NCI-H2029 treated with DMSO at 0.1 percent for 48 hours (cell line): ENCODE measurements at places on chromosomes 5 and 9.

DNA sequence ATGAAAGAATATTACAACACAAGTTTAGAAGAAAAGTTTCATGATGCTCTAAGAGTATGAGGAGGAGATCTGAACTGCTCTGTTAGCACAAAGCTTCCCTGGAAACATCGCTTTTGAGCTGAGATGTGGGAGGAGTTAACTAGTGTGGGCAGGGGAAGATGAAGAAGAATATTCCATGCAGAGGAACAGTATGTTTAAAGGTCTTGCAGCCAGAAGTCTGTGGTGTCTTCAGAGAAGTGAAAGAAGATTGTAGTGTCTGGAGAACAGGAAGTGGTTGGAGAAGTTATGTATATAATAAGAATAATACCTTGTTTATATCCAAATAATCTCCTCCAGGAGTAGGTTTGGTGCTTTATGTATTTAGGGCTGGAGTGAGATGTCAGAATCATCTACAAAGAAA lies 406.7 kb downstream of the MAN2A1 start:
- DNase-seq, result no peak

- DNase-seq, result no peak
Measured at GRCh38 chr5:17305964-17306725, 88.7 kb downstream of the BASP1 start.

GRCh38 chr5:170278611-170279458 lies 18.7 kb downstream of the LCP2 start:
- DNase-seq, result no peak

DNA sequence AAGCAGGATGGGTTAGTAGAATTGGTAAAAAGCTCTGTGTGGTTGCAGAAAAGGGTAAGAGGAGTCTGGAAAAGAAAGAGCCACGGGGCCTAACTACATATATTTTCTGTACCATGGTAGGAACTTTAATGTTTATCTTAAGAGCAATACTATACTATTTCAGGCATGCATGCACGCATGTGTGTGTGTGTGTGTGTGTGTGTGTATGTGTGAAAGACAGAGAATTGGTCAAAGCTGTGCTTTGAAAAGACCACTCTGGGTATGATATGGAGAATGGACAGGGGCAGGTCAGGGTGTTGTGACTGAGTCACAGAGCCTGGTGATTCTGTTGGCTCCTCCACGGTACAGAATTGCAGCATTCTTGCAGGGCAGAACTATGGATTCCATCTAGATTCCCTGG lies 339.3 kb downstream of the SLIT3 start:
- no peak for DNase-seq

DNA sequence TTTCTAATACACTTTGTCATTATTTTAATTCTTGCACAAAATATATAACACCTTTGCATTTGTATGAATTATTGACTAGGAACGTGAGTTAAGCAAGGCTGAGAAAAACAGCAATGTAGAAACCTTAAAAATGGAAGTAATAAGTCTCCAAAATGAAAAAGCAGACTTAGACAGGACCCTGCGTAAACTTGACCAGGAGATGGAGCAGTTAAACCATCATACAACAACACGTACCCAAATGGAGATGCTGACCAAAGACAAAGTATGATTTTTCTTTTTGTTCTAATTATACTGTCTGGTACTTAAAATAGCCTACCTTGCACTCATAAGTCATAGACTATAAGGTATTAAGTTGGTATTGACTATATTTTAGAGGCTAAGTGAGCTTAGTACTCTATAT lies 34.4 kb downstream of the RAD50 start:
- DNase-seq, result no peak

DNA sequence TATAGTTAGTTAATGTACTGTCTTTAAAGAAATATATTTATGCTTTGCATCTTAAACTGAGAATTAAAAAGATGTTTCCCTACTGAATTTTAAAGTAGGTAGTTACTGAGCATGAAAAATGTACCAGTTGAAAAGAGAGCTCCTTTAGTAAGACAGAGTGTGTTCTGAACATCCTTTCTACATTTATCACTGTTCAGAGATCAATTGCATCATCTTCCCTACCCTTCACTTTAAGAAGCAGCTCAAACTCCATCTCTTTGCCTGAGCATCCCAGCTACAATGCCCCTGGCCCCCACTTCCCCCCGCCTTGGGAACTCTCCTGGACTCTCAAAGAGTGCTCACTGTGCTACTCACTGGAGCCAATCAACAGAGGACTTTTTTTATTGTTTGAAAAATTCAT lies 164.7 kb downstream of the GNAQ start:
- no peak for DNase-seq

GRCh38 chr9:134775081-134775951 lies 105.3 kb upstream of the FCN2 start:
- no peak for DNase-seq

- no peak for DNase-seq
Measured at GRCh38 chr5:67855523-67855922, 360.0 kb upstream of the PIK3R1 start.
